Activated CD8-positive, alpha-beta T cell treated with anti-CD3 and anti-CD28 coated beads for 36 hours (primary cell): ENCODE measurements at places on chromosomes 7 and 10.
A peak's percentile ranks its signal among the peaks of the same experiment; 100 is the strongest.

- H3K4me1 ChIP-seq: no peaks in the 10 kb centered on the region
- DNase-seq: no peak
- H3K4me3 ChIP-seq: no peak overlapping the region
- H3K36me3 ChIP-seq: no peaks in the 10 kb centered on the region
- no peak overlapping the region for H3K27ac ChIP-seq
- no peaks in the 10 kb centered on the region for H3K27me3 ChIP-seq
Observed at GRCh38 chr10:126223512-126224067, 164.7 kb downstream of the ADAM12 start.

- no peaks in the 10 kb centered on the region for H3K27me3 ChIP-seq
- peaks cover 31% of the 10 kb centered on the region for H3K36me3 ChIP-seq
- peak overlapping the region; percentile 78 for H3K27ac ChIP-seq
- H3K4me1 ChIP-seq: peaks cover 40% of the 10 kb centered on the region
- peak overlapping the region; percentile 78 for H3K4me3 ChIP-seq
- peak; percentile 99 for DNase-seq
Observed at GRCh38 chr7:44082541-44083207, 344 bp upstream of the POLM start.

DNA sequence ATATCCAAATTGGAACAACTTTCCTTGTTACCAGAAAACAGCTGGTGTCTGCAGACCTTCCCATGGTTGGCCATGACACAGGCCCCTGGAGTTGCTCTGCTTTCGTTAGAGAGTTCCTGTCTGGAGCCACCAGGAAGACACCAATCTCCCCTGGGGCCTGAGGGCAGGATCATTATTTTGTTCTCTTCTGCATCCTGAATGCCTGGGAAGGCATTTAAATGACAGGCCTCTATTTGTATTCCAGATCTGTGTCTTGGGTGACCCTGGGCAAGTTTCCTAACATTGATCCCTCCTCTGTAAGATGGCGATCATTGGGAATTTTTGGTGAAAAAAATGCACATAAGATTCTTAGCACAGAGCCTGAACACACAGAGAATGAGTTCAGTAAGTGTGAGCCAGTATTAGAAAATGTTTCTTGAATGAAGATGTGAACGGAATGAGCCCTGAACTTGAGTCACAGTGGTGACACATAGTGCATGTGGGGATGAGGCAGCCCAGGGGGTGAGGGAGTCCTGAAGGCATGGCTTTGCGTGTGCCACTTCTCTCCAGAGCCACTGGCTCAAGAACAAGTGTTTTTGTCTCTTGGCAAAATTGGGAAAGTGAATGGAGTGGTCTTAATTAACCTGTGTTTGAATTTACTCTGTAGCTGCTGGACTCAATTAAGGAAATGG, 28.4 kb downstream of the BMPER start:
- H3K27ac ChIP-seq: no peak overlapping the region
- no peak for DNase-seq
- H3K27me3 ChIP-seq: peaks cover 14% of the 10 kb centered on the region
- H3K4me1 ChIP-seq: peaks cover 4% of the 10 kb centered on the region
- H3K4me3 ChIP-seq: no peak overlapping the region
- no peaks in the 10 kb centered on the region for H3K36me3 ChIP-seq

- no peaks in the 10 kb centered on the region for H3K27me3 ChIP-seq
- H3K4me1 ChIP-seq: peaks cover 37% of the 10 kb centered on the region
- peak; percentile 84 for DNase-seq
- peaks cover 2% of the 10 kb centered on the region for H3K36me3 ChIP-seq
Observed at GRCh38 chr7:155206318-155207020, 91.2 kb upstream of the INSIG1 start.

GRCh38 chr7:46143949-46144917, 223.2 kb upstream of the IGFBP3 start:
- H3K36me3 ChIP-seq: no peaks in the 10 kb centered on the region
- no peaks in the 10 kb centered on the region for H3K4me1 ChIP-seq
- DNase-seq: no peak
- H3K27ac ChIP-seq: no peak overlapping the region

DNA sequence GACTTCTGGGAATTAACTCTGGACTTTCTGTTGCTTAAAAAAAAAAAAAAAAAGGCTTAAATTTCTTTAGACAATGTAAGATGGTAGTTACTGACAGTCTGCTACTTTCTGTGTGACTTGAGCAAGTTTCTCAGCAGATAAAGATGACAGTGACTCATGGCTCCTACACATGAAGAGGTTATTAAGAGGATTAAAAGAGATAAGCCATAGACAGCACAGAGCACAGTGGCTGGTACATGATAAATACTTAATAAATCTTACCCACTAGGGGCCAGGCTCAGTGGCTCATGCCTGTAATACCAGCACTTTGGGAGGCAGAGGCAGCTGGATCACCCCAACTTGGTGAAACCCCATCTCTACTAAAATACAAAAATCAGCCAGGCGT, 174.8 kb downstream of the JAZF1 start:
- no peaks in the 10 kb centered on the region for H3K36me3 ChIP-seq
- no peak for DNase-seq
- no peak overlapping the region for H3K27ac ChIP-seq
- H3K27me3 ChIP-seq: no peaks in the 10 kb centered on the region
